ENCODE measurements at places on chromosomes 4 and X.

GRCh38 chrX:2485789-2486345 lies 14.9 kb downstream of the DHRSX start:
- DNase-seq, result no peak

DNA sequence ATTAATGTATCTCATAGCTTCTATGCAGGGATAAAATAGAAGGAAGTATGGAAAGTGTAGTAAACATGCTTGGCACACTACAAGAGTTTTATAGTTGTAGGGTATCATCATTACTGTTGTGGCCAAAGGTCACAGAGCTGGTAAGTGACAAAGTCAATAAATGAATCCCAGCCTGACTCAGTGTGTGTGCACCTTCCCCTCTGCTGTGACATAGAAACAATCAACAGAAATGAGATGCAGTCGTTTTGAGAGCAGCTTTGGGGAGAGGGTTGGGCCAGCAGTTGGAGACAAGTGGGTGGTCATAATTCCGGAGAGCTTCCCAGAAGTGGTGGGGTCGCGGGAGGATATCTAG lies 82.4 kb upstream of the RBPJ start:
- no peak for DNase-seq

GRCh38 chr4:52370576-52370975 lies 288.5 kb downstream of the USP46 start:
- no peak for DNase-seq

DNA sequence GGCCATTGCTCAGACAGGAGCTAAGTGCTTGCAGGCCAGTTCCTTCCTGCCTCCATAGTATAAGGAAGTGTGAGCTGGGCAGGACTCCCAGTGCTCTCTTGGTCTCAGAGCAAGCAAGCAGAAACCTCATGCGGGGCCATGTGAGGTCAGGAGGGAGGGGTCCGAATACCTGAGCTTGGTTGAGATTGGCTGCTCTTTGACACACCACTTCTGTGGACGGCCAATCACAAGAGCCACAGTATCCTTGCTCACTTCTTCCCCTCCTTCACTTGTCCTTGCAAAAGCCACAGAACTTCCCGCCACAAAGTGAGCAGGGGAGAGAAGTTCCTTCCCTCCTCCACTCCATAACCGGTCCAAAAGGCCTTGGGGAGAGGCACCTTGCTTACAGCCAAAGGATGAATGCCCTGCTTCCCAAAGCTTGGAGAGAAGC lies 56.7 kb downstream of the PRPS1 start:
- DNase-seq, result peak; percentile 14

GRCh38 chrX:69539437-69539836 lies 35.3 kb downstream of the NALF2 start:
- DNase-seq, result no peak

DNA sequence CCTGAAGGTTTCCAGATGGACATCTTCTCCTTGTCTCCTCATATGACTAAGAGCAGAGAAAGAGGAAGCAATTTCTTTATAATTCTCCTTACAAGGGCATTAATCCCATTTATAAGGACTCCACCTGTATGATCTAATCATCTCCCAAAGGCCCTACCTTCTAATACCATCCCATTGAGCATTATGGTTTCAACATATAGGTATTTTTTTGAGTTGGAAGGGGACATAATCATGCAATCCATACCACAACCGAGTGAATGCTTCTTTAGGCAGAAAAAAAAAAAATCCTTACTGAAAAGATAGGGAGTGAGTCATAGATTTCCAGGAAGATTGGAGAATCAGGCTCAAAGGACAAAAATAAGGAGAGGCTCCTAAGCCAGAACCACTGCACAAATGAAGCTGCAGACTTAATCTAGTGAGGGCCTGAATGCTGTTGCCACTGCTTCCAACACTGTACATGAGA lies 312.5 kb upstream of the HS3ST1 start:
- DNase-seq, result no peak

DNA sequence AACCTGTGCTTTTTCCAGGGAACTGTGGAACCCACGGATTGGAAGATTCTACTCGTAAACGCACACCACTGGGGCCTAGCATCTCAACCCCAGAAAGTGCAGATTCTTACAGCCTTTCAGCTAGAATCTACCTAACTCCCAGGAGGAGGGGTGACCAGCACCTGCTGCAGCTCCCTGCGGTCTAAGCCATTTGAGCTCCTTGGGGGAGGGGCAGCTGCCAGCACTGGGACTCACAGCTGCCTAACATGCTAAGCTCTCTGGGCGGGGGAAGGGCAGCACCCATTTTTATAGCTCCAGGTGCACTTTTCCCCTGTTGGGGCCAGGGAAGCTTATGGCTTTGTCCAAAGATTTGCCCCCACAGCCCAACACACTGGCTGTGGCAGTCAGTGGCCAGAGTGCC lies 595.7 kb upstream of the EPHA5 start:
- no peak for DNase-seq

DNA sequence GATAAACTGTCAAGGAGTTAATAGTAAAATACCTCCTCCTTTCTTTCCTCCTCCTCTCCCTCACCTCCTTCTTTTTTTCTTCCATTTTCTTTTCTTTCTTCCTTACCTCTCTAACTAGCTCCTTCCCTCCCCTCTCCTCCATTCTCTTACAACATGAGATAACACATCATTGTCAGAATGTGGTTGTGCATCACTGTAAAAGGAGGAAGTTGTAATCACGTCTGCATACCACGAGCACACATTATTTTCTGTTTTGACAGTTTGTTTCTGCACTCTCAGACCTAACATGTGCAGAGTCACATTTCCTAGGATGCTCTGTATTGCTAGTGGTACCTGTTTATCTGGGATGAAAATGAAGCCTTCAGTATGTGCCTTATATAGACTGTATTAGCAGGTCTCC lies 9.1 kb downstream of the SLIT2 start:
- no peak for DNase-seq

DNA sequence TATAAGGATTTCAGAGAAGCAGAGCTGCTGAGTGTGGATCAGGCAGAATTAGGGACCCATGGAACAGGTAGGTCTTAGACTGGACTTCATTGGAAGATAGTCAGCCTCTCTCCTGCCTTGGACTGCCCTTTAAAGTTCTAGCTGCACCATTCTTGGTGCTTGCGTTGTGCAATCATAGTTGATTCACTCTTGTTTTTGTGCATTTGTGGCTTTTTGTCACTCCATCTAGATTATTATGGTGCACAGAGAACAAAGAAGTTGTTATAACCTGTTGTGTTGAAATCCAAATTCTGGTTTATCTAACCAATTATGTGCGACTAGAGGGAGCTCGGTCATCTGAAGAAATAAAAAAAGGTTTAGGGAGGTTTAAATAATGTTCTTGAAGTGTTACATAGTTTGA lies 59.3 kb downstream of the JADE1 start:
- DNase-seq, result no peak

GRCh38 chrX:100829730-100830129 lies 9.5 kb downstream of the CSTF2 start:
- DNase-seq, result no peak

GRCh38 chr4:112552668-112553067 lies 36.7 kb upstream of the NEUROG2 start:
- no peak for DNase-seq

DNA sequence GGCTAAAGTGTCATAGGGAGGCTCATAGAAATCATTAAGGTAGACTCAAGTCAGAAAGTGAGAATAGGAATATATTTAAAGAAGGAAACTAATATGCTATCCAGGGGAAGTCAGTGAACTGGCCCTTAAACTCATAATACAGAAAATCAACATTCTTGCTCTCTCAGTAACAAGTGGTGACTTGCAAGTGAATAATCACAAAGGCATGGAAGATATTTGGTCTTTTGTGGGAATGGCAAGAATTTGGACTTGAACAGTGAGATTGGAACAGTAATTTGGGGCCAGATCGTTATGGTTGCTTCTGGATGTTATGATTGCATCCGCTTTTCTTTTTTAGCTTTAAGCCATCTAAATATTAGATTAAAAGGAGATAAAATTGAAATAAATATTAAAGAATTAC lies 103.8 kb downstream of the TBC1D19 start:
- no peak for DNase-seq

GRCh38 chr4:151729731-151730559 lies 30.9 kb downstream of the GATB start:
- no peak for DNase-seq

DNA sequence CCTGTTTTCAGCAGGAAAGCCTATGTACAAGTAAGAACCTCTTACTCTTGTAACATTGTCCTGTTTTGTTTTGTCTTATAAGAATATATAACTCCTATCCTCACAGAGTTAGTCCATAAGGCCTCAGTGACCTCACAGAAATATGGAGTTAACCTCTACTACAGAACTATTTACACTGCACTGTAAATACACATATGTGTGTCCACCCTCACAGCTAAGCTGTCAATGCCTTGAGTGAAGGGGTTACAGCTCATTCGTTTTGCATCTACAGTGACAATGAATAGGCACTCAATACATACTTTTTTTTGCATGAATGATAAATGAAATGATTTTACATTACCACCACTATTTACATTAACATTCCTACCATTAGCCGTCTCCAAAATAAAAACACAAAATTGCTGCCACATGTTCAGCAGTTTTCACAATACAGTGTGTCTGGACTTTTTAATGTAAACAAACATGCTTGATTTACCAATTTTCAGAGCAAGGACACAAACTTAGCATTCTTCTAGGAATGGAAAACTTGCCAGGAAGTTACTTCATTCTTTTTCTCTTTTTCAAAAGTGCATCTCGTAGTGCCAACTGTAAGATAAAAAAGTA lies 9.5 kb upstream of the NAAA start:
- no peak for DNase-seq

DNA sequence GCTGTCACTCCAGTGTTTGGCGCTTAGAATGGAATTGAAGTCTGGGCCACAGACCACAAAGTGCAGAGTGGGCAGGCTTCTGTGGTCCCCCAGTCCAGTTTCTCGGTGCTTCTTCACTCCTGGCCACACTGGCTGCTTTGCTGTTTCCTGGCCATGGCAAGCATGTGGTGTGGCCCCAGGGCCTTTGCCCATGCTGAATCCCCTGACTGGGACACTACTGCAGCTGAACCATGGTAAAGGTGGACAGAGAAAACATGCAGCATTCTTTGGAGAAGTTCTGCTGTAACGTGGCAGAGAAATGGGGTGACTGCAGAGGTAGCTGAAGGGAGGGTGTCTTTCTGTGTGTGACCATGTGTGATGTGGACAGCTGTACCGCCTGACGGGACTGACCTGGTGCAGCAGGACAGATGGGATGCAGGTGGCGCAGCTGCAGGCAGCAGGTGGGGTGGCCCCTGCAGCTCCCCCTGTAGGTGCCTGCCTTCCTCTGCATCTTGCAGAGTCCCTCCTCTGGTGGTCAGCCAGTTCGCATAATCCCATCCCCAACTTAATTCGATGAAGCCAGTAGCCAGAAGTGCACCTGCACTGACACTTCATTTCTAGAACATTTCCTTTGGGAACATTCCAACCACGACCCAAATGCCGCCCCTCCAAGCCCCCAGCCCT lies 13.2 kb upstream of the S100P start:
- no peak for DNase-seq
